CD14-positive monocyte (primary cell): ENCODE measurements at places on chromosomes 12 and 14.
A peak's percentile ranks its signal among the peaks of the same experiment; 100 is the strongest.

DNA sequence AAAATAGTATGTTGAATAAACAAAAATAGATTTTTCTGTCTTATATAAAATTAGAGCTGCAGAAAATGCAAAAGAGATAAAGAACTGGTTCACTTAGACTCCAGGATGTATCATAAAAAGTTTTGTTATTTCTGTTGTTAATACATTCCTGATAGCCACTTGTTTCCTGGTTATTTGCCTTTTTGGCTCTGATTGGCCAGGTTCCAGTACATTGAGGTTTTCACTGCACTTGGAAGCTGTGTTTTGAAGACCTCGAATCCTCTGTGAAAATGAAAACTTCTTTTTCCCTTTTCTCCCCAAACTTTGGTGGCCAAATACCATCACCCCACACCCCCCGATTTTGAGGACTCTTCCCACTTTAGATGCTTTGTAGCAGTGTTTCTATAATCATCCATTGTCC, 525.3 kb downstream of the MED13L start:
- DNase-seq = no peak

GRCh38 chr12:6373022-6373787, 2.2 kb downstream of the SCNN1A start:
- no peak for DNase-seq

DNA sequence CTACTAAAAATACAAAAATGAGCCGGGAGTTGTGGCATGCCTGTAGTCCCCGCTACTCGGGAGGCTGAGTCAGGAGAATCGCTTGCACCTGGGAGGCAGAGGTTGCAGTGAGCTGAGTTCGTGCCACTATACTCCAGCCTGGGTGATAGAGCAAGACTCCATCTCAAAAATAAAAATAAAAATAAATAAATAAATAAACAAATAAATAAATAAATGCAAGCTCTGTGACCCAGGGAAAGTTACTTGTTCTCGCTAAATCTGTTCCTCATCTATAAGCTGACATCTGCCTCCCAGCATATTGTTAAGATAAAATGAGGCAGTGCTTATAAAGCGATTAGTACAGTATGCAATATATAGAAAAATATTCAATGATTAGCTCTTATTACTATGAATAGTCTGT, 56.4 kb upstream of the STK38L start:
- DNase-seq = no peak

GRCh38 chr14:70660967-70661893, 19.5 kb downstream of the TTC9 start:
- peak; percentile 23 for DNase-seq

DNA sequence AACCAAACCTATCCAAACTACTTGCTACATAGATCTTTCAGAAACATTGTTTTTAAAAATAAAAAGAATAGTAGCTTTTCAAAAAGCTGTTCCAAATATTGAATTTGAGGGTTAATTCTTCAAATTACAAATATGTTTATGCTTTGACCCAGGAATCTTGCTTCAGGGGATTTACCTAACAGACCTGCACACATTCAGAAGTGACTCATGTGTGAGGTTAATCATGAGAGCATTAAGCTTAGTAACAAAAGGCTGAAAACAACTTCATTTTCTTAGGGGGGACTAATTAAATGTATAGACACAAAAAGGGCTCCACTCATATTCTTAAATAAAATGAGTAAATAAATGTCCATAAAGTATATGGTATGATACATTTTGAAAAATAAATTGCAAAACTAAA, 672.4 kb upstream of the FLRT2 start:
- DNase-seq = no peak

- DNase-seq = no peak
Observed at GRCh38 chr14:65791191-65791981, 378.9 kb downstream of the FUT8 start.

GRCh38 chr12:124694846-124695497, 127.6 kb upstream of the NCOR2 start:
- DNase-seq = no peak

GRCh38 chr12:10178821-10179220, at the start of gene TMEM52B:
Gene TMEM52B (plus strand): TSS chr12:10179032. CDS start chr12:10179575, 543 bp downstream.
- DNase-seq = no peak

DNA sequence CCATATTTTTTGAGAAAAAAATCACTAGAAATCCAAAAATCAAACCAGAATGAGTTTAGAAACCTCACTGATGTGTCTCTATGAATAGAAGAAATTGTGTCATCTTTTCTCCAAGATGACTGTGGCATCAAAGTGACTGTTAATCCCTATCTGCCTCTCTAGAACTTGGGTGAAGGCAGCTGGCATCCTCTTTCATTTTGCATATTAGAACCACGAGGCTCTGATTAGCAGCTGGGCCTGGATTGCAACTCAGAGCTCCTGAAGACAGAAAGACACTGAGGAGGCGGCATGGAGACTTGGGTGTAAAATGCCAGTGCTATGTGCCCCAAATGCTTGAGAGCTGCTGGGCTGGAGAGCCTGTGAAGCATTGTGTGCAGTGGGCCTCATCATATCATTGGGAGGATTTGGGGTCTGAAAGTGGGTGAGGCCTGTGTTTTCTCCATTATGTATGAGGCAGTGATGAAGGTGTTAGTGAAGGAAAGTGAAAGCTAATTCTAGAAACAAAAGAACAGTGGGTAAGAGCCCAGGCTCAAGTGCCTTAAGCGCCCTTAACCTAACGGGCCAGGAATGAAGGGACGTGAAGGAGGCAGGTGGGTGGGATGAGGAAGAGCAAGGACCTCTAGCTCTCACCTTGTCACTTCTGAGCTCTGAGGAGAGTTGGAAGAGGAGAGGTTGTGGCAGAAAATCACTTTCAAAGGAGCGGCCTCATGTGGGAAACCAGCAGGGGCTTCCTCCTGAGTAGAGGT, 26.2 kb downstream of the NKX2-8 start:
- no peak for DNase-seq

GRCh38 chr12:110311903-110312302, 30.9 kb downstream of the ATP2A2 start:
- no peak for DNase-seq

GRCh38 chr12:130924966-130925665, 28.6 kb upstream of the ADGRD1 start:
- no peak for DNase-seq

DNA sequence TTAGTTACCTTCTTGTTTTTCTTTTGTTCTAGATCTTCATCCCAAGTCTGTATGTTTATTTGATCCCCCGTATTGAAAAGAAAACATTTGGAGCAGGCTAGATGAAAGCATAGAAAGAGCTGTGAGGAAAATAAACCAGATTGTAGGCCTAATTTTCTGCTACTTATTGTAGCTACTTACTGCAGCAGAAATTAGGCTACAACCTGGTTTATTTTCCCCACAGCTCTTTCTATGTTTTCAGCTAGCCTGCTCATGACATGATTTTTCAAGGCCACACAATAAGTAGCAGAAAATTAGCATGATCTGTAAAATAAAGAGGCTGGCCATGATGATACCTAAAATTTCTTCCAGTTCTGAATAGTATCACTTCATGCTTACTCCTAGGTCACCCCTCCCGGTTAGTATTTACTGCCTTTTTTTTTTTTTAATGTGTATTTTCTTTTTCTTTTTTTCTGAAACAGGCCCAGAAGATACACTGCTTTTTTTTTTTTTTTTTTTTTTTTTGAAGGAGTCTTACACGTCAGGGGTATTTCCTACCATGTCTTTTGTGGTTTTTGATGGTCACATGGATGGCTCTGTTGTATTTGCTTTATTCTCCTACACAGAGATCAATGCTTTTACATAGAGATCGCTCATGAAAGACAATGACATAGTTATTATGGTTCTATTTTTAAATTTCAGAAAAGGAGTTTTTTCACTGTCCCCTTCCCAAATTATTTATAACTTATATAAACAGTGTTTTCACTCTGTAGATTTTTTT, 32.3 kb downstream of the BHLHE41 start:
- no peak for DNase-seq

- no peak for DNase-seq
Observed at GRCh38 chr12:78711954-78712353, 152.6 kb upstream of the SYT1 start.

DNA sequence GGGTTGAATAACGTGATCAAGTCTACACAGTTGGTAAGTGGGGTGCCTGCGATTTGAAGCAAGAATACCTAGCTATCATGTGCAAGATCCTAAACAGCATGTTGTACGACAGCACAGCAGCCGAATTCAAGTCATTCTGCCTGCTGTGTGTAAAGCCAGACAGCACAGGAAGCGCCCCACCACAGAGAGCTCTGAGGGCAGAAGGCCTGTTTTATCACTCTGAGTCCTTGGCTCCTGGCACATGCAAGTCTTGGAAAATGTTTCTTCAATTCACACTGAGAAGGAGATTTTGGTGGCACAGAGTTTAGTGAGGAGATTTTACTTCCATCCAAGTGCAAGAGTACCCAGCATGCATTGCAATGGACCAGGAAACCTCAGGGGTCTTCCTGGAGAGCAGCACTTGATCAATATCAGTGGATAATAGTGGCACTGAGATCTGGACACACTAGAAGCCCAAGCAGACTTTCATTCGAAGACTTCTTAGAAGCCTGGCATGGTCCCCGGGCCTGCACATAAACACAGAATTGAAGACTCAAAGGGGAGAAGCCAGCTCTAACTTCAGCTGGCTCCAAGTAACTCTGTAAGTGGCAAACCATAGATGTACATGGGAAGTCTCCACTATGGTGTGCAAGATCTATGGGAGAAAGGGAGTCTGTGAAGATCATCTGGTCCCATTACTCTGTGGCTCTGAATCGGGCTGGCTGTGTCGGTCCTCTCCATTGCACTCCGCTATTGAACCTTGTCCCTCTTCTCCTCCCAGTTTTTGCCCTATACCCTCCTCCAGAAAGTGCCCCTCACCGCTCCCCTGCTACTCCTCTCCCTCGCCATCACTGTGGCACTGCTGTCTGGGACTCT, 1.5 kb upstream of the KRT1 start:
- DNase-seq = no peak

GRCh38 chr12:13252616-13253015, 56.1 kb downstream of the EMP1 start:
- DNase-seq = no peak

GRCh38 chr14:30656190-30656632, 34.1 kb downstream of the SCFD1 start:
- peak; percentile 32 for DNase-seq

DNA sequence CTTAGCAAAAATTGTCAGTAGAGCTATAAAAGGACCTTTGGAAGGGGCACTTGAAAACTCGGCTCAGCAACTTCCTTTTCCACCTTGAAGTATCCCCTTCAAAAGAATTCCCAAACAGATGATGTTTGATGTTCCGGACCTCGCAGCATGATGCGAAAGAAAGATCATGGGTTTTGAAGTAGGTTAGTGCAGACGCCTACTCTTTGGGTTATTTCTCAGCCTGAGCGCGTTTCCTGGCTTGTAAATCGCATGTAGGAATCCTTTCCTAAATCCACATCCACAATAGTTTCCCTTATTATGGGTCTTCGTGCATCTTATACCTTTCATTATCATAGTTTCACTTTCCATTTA, 584 bp upstream of the NEDD1 start:
- no peak for DNase-seq

DNA sequence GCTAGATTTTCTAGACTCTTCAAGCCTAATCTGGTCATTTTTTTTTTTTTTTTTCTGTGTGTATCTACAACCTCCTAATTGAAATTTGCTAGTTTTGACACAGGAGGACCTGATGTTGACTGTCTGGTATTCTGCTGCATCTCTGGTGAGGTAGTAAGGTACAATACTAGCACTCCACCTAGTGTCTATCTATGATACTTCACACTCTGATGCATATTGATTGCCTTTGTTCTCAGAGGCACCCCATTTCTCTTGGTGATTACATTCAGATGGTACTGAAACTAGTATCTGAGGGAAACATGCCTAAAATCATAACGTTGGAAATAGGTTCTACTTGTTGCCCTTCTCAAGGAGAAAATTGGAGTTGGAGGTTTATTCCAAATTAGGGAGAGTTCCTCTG, 930.5 kb upstream of the NOVA1 start:
- no peak for DNase-seq

DNA sequence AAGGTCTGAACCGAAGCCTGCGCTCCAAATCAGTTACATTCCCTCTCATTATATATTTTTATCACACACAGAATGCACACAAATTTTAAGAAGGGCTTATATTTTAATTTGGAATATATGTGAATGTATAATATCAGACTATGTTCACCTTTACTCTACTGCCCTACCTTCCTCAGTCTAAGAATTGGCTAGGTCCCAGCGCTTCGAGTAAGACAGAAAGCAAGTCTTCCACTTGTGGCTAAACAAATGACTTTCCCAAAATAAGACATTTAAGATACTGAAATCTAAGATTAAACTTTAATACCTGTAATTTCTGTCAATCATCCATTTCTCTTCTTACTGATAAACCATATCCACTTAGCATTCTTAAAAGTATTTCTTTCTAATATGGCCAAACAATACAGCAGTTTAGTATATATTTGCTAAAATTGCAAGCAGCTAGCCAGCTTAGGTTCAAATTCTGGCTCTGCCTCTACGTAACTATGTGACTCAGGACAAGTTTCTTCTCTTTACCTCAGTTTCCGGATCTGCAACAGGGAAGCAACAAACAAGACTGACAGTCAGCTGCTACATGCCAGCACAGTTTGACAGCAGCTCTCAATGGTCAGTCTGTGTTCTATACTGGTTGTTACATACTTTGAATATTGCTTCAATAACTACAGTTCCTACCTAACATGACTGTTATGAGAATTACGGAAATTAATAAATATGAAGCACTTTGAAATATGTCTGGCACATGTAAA, 2.0 kb downstream of the INTS13 start:
- peak; percentile 25 for DNase-seq

DNA sequence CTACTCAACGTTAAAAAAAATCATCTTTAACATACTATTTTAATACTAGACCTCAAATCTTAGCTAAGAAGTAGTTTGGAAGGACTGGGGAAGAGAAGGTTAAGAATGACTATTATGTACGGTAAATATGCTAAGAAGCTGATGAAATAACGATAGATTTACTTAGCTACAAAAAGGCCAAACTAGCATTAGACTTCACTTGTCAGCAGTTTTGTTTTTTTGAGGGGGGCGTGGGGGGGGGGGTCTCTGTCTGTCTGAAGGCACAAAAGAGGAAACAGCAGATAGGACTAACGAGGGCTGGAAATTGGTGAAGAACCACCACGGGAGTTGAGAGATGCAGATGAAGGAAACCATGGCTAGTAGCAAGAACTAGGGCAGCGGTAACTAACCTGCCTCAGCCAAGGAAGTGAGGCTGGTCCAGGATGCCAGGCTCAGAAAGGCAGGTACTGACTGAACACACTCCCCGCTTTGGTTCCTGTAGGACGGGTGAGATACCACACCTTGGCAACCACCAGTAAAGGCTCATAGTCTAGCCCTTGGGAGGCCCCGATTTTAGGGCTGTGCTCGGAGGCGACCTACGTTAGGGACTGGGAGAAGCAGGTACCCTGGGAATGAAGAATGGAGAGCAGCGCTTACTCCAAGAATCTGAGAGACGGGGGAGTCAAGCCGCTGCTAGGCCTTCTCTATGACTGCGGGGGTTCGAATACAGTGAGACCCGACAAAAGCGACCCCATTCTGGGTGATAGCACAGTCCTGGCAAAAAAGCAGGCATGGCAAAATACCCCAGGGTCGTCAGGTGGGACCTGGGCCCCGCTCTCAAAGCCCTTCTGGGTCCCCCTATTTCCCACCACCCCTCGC, 675 bp downstream of the NEDD8 start:
- DNase-seq = no peak
